ENCODE measurements at places on chromosomes 6 and 20.

DNA sequence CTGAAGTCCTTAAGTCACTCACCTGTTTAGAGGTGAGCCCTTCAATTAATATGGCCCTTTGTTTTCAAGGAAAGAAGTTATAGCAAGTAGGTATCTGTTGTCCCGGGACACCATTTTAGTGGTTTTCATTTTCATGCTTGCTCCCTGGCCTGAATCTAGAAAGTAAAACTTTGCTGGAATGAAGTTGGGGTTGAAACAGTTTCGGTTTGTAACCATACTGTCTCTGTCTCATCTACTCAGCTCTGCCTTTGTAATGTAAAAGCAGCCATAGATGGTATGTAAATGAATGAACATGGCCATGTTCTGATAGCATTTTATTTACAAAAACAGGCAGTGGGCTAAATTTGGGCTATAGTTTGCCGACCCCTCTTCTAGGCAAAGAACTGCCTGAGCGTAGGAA lies 64.9 kb upstream of the GNRH2 start:
- no peak for DNase-seq

DNA sequence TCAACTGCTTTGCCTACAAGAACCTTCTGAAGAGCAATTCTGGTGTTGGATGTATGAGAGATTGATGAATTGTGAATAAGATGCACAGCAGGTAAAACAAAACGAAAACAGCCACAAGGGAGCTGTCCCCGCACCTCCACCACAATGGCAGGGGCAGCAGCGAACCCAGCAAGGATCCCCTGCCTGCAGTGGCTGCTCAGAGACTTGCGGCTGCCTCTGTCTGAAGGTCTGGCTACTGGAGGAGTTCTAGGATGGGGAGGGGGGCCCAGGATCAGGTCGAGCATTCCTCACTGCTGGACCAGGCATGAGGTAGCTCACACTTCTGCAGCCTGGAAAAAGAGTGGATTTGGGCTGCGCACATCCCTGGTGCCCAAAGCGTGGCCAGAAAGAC lies 523.5 kb downstream of the CDH26 start:
- DNase-seq = no peak

DNA sequence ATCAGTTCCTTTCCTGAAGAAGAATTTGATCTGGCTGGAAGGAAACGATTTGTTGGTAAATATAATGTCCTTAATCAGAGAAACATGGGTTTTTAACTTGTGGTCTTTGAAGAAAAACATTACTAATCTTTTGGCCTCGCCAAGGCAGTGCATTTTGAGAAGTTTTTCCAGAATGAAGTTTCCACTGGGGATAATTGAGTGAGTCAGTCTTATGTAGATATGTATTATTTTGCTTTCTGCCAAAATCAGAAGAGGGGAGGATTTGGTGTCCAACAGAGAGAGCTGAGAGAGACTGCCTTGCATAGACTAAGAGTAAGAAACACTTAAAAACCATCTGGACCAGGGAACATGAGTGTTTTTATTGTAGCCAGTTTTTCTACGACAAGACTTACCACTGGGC lies 79.9 kb downstream of the FNDC1 start:
- no peak for DNase-seq

DNA sequence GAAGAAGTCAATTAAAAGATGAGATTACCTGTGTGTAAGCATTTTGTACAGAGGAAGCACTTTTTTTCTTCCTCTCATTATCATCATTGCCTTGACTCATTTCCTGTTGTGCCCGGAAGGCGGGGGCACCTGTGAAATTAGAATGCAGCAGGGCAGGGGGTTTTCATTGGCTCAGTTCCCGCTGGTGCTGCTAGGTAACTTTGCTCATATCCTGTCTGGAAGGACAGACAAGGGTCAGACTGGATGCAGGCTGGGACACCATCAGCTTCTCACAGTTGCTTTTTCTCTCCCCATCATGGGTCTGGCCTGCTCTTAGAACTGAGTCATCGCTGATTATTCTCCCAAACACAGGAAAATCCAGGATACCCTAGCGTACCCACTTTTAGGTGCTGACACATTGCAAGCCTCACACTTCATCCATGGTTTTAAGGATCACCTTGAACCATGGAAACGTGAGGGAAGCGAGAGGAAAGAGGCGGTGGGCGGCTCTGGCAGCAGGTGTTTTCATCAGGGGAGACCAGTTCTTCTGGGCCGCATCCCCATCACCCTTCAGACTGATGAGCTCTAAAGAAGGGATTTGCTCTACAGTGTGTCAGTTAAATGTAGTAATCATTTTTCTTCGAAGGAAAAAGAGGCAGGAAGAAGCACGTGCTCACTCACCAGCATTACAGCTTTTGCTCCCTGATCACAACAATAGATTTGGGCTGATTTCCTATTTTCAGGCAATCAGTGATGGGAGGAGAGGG lies 195.7 kb upstream of the SASH1 start:
- no peak for DNase-seq

DNA sequence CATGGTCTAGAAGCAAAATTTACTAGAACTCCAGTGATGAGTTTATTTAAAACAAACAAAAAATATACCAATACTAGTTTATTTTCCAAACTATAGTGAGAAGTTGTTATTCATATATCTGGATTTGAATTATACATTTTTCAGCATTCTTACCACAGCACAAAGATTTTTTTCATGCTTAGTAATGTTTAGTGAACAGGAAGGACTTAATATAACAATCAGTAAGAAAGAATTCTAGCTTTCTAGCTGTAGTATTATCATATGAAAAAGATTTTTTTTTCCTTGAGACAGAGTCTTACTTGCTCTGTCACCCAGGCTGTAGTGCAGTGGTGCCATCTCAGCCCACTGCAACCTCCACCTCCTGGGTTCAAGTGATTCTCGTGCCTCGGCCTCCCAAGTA lies 13.8 kb downstream of the MARCKS start:
- no peak for DNase-seq

- DNase-seq = no peak
Measured at GRCh38 chr6:84549917-84550316, 214.5 kb downstream of the TBX18 start.

GRCh38 chr6:13593720-13594119 lies 19.3 kb downstream of the SIRT5 start:
- DNase-seq = no peak

- no peak for DNase-seq
Measured at GRCh38 chr20:33022289-33022688, 9.2 kb upstream of the BPIFB6 start.

DNA sequence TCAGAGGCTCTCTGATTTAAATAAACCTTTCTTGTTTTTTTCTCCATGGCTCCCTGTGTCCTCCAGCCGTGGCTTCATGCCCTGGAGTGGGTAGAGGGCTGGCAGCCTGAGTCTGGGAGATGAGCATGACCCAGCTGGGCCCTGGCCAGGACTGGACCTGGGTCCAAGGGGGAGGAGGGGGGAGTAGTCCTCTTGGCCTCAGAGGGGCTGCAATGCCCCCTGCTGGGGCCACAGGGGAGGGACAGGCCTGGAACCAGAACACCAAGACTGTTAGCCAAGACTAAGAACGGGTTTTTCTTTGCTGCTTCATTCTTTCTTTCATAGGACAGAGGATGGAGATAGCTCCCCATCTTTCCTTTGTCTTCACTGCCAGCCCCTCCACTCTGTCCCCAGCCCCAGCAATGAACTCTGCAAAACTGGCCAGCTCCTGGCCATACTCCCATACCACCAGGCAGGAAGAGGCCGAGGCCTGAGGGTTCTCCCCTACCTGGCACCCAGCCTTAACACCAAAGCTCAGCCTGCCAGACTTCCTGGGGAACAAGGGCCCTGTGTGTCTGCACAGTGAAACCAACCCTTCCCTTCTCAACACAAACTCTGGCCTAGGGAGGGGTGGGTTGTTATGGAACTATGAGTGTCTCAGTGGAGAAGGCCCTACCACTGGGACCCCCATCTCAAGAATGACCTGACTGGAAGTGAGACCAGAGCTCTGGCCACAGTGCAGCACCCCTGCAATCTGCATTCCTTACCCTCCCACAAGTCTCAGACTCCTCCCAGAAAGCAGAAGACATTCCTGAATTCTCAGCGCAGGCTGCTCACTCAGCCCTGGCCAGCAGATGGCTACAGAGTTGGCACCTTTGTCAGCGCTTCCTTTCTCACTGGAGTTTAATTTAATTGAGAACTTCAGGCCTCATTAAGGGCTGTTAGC lies 11.0 kb downstream of the SLC29A1 start:
- DNase-seq = peak; percentile 36

- DNase-seq = no peak
Measured at GRCh38 chr20:32538526-32538939, 46.6 kb downstream of the NOL4L start.

DNA sequence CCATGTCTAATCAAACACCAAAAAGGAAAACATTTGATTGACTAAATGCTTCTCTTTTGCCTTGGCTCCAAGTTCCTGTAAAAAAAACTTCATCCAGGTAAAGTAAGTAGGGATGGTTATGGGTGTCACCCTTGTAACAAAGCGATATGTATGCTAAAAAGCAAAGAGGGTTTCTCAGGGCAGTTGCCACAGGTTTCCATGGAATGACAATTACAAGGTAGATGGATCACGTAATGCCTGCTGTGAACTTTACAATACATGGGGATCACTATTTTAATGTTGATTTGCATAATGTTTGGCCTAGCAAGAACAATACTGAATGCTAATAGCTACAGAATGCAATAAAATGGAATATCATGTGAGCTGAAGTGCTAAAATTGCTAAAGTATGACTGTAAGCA lies 2.9 kb upstream of the BMP2 start:
- no peak for DNase-seq

- no peak for DNase-seq
Measured at GRCh38 chr6:170108890-170109587, 181.8 kb downstream of the DLL1 start.

DNA sequence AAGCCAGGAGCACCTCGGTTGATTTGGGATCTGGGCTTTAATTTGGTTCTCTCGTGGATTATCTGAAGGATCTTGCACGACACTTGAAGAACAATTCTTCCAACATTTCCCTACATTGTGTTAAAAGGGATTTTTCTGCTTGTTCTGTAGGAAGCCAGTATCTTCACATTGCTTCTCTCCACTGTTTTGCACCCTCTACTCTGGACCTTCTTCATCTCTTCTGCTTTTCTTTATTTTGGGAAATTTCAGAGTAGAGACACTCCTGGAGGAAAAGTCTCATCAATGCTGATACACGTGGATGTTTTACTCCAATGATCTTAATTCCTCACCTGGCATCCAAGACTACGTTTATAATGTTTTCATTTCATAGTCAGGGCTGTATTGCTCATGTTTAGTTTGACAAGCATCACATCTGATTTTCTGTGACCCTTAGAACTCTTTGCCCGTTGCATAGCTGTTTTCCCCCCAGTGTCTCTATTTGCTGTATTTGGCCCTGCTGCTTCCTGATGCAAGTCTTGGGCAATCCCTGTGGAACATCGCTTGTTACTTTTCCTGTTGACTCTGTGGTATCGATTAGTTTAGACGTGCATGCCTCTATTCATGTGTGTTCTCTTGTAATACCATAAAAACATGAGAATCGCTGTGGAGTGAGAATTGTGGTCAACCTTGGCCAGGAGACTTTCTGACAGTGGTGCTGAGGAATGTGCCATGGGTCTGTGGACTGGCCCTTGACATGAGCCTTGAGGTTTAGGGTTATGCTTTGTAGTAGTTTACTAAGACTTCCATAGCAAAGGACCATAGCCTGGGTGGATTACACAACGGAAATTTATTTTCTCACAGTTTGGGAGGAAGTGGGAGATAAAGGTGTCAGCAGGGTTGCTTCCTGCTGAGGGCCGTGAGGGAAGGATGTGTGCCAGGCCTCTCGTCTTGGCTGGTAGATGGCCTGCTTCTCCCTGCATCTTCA lies 12.5 kb downstream of the PLCB1 start:
- DNase-seq = peak; percentile 7

- no peak for DNase-seq
Measured at GRCh38 chr6:133340557-133340956, 99.4 kb downstream of the EYA4 start.

DNA sequence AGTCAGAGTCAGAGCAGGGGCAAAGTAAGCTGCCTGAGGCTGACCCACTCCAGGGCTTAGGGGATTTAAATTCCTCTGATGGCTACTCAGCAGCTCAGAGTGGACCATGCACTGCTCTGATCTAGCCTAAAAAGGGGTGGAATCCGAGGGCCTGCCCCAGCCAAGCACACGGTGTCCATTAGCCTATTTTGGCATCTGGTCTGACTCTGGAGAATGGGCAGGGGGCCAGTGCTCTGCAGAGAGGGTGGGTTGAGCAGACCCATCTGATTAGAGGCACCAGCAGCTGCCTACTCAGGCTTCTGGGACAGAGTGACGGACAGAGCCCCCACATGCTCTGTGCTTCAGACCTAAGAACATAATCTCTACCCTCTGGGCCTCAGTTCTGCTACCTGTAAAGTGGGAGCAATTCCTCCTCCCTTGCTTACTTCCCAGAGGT lies 25.9 kb upstream of the TGM2 start:
- no peak for DNase-seq

DNA sequence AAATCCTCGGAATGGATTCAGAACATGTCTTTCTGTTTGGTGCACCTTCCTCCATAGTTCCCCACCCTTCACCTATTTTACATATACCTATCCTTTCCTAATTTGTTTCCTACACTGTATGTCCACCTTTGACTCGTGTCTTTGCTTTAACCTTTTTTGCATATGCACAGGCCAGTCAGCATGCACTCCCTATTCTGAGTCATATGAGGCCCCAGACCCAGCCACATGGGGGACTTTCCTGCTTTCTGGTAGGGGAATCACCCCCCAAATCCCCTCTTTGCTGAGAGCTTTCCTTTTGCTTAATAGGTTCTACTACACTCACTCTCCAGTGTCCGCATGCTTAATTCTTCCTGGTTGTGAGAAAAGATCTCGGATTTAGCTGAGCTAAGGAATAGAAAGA lies 393.8 kb upstream of the IMPG1 start:
- no peak for DNase-seq

DNA sequence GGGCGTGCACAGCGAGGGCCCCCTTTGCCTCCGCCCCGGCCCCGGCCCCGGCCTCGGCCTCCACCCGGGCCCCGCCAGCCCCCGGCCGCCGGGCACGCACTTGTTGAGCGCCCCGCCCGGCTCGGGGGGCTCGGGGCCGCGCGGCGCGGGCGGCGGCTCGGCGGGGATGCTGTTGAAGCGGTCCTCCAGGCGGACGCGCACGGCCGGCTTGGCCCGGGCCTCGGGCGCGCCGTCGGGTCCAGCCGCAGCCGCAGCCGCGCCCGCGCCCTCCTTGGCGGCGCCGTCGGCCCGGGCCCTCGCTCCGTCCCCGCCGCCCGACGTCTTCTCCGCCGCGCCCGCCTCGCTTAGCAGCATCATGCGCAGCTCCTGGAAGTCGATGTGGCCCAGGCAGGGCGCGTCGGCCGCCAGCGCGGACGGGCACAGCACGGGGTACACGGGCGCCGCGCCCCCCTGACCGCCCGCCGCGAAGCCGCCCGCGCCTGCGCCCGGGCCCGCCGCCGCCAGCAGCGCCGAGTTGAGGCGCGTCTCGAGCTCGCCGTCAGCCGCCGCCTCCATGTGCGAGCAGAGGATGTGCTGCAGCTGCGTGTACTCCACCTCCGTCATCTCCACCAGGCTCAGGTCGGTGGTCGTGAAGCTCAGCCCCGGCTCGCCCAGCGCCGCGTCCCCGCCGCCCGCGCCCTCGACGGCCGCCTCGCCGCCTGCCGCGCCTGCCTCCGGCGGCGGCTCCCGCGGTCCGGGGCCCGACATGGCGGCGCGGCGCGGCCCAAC lies 514 bp downstream of the TCFL5 start:
- DNase-seq = no peak

All from KBM-7 (cell line).